Right lobe of liver (tissue), 6 donors: ENCODE measurements at places on chromosomes 2 and 18.
A peak's percentile ranks its signal among the peaks of the same experiment; 100 is the strongest.

GRCh38 chr18:34729264-34729663 lies 19.2 kb downstream of the DTNA start:
- DNase-seq: no peak

DNA sequence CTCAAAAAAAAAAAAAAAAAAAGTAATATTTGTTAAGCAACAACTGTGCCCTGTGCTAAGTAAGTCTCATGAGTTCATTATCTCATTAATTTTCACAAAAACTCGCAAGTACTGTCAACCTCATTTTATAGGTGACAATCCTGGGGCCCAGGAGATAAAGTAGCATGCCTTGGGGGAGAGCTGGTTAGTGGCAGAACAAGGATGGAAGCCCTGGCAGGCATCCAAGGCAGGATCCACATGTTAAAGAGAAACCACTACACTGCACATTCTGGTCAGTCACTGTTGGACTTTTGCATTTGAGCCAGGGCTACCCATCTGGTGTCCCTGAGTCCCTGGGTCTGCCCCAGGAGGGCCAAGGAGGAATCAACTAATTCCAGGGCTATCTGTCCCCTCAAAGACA lies 54.6 kb downstream of the ZFP36L2 start:
- peak; percentile 74 for DNase-seq

DNA sequence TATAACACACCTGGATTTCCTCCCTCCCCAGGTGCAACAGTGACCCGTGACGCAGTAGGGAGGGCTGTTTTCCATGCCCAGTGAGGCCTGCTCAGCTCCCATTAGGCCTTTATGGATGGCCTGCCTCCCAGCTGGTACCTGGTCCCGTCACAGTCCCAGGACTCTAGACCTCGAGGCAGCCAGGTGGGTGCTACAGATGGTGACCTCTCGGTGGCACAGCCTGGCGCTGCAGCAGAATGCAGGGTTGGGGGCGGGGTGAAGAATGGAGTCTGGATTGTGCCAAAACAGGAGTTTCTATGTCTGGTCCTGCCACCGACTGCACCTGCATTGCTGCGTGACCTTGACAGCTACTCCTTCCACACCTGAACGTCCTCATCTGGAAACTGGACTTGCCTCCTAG lies 18.0 kb upstream of the YWHAQ start:
- DNase-seq: no peak

- DNase-seq: no peak
Measured at GRCh38 chr18:12308386-12309100, 502 bp downstream of the TUBB6 start.

GRCh38 chr2:98902209-98903063 lies 33.6 kb downstream of the CRACDL start:
- DNase-seq: no peak

GRCh38 chr2:59296279-59296678 lies 1055.2 kb upstream of the FANCL start:
- DNase-seq: no peak

DNA sequence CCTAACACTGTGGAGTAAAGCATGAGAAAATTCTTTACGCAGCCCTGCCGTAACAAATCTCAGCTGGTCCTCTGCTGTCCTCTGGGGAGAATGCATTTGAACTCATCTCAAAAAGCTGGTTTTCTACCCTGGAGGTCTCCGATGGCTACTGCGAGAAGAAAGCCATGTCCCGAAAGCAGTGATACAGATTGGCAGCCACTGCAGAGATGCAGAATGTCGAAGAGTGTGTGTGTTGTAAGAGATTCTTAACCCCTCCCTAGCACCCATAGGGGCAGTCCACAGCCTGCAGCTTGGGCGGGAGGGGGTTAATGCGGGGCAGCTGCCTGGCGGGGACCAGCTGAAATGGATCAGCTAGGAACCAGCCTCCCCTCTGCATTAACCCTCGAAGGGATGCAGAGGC lies 235.9 kb downstream of the ZNF516 start:
- DNase-seq: no peak

- no peak for DNase-seq
Measured at GRCh38 chr18:48021273-48021914, 90.9 kb upstream of the SMAD2 start.

GRCh38 chr2:27711804-27712203 lies 48.1 kb downstream of the SLC4A1AP start:
- DNase-seq: no peak

DNA sequence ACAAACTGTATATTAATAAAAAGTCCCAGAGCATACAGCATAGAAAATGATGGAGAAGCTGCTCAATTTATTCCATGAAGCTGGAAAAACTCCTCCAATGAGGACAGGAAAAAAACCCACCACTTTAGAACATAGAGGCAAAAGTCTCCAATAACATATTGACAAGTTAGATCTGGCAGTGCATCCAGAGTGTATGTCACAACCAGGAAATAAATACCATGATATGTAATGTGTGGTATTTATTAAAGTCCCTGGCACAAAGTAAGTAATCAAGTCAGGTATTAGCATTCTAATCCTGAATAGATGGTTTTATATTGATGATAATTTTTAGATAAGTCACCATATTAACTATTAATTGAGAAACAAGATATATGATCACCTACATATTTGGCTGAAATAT lies 427.3 kb upstream of the HS6ST1 start:
- DNase-seq: no peak

GRCh38 chr2:48902521-48902920 lies 147.0 kb upstream of the LHCGR start:
- DNase-seq: no peak

DNA sequence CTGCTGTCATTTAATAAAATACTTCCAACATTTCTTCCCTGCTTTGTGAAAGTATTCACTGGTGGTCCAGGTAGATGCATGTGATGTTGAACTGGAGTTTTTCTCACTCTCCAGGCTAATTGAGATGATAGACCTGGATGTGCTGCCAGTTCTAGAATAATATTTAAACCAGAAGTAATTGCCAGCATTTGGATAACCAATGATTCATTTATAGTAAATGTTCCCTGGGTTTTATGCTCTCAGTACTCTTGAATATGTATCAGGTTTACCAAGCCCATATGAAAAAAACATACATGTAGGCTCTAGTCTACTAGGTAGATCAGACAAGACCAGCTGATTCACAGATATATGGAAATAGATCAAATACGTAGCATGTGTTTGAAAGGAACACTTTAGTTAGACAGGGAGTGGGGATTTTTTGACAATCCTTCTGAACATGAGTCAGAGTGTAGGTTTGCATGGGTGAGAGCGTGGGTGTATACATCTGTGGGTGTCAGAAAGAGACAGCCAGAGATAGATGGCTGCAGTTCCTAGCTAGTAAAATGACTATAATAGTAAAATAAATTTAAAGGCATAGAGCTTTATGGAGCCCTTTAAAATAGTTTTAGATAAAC lies 115.1 kb downstream of the NAB1 start:
- DNase-seq: no peak

DNA sequence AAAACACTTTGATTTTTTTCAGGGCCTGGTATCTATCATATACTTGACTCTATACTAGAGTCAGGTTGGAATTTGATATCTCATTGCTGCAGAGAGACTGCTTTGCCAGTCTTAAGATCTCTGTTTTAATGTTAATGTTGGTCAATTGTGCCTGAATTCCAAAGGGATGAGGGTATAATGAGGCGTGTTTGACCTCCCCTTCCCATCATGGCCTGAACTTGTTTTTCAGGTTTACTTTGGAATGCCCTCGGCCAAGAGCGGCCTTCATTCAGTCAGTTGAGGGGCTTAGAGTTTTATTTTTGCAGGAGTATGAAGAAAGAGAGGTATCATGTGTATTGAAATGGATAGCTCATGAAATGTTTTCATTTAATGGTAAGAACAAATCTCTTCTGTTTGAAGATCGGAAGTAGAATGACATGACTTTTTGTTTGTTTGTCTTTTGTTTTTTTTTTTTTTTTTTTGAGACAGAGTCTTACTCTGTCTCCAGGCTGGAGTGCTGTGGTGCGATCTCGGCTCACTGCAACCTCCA lies 119.0 kb downstream of the KIAA1328 start:
- no peak for DNase-seq

GRCh38 chr18:54684784-54685183 lies 93.7 kb downstream of the DYNAP start:
- DNase-seq: no peak

GRCh38 chr18:9535430-9535991 lies 60.2 kb downstream of the RALBP1 start:
- no peak for DNase-seq

DNA sequence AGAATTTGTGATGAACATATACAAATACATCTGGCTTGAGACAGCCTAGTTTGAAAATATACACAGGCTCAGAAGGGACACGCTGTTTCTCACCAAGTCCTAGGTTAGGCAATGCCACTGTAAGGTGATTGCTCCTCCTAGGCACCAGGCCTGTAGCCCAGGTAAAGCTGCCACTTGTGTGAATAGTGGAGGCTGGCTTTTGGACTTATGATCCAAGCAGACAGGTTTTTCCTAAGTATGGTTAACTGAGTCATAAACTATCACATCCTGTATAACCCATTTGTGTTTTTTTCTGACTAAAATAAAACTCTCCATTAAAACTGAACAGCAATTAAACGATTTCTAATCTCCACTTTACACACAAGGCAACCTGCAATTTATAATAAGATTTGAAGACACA lies 81.0 kb downstream of the SEMA4F start:
- no peak for DNase-seq

- DNase-seq: peak; percentile 56
Measured at GRCh38 chr2:10019602-10020400, 23.5 kb upstream of the KLF11 start.
